ENCODE measurements at places on chromosomes 16 and 17.

- DNase-seq, result no peak
These were observed 3.5 kb upstream of the CMIP start for GRCh38 chr16:81440888-81441761.

- DNase-seq, result no peak
These were observed 17.0 kb upstream of the NUDT7 start for GRCh38 chr16:77705351-77705750.

DNA sequence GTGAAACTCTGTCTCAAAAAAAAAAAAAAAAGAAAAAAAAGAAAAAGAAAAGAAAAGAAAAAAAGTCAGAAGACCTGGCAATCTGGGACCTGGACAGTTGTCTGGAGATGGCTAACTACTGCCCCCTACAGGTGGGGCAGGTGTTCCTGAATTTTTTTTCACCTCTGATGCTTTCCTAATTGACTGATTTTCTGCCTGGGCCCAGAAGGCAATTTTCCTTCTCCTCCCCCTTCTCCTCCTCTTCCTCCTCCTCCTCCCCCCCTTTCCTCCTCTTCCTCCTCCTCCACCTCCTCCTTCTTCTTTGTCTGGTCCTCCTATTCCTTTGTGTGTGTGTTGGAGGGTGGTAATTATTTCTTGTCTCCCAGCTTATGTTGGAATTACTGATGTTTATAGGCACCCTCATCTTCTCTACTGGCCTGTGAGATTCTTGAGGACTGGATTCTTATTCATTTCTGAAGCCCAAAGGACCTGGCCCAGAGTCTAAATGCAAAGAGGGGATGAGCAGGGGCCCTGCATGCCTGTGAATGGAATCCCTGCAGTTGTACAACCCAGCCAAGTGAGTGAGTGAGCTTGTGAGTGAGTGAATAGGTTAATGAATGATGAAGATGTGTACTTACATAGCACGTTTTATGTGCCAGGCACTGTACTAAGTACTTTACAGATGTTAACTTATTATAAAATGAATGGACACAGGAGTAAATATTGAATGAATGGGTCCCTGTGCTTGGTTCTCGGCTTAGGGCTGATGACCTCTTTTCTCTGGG lies 26.9 kb downstream of the IRX5 start:
- no peak for DNase-seq

DNA sequence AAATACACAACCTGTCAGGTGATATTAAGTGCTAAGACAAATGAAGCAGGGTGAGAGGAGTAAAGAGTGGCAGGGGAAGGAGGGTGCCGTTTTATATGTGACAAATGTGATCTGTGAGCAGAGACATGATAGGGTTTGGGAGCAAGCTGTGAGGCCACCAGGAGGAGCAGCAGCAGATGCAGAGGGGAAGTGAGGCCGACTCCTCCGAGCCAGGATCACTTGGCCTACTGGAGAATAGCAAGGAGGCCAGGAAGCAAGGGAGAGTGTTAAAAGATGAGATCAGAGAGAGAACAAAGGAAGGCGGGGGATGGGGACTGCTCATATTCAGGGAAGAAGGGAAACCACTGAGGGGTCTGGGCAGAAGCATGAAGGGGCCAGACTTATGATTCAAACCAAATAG lies 129.4 kb downstream of the TANGO6 start:
- peak; percentile 47 for DNase-seq

DNA sequence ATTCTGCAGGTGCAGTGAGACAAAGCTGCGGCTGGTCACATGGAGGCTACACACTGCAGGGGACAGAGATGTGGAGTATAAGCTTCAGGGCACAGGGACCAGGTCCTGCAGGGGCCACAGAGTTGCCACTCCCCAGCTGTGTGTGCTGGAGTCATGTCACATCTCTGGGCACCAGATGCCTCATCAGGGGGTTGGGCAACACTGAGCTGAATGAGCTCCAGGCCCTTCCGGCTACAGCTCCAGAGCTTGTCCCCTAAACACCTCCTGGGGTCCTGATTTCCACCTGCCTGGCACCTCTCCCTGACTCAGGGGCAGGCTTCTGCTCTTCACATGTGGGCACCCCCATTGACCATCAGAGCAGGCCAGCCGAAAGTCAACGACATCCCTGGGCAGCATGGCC lies 32.5 kb downstream of the SPHK1 start:
- DNase-seq, result no peak

- peak; percentile 76 for DNase-seq
These were observed 176.2 kb upstream of the FAM20A start for GRCh38 chr17:68777243-68777855.

DNA sequence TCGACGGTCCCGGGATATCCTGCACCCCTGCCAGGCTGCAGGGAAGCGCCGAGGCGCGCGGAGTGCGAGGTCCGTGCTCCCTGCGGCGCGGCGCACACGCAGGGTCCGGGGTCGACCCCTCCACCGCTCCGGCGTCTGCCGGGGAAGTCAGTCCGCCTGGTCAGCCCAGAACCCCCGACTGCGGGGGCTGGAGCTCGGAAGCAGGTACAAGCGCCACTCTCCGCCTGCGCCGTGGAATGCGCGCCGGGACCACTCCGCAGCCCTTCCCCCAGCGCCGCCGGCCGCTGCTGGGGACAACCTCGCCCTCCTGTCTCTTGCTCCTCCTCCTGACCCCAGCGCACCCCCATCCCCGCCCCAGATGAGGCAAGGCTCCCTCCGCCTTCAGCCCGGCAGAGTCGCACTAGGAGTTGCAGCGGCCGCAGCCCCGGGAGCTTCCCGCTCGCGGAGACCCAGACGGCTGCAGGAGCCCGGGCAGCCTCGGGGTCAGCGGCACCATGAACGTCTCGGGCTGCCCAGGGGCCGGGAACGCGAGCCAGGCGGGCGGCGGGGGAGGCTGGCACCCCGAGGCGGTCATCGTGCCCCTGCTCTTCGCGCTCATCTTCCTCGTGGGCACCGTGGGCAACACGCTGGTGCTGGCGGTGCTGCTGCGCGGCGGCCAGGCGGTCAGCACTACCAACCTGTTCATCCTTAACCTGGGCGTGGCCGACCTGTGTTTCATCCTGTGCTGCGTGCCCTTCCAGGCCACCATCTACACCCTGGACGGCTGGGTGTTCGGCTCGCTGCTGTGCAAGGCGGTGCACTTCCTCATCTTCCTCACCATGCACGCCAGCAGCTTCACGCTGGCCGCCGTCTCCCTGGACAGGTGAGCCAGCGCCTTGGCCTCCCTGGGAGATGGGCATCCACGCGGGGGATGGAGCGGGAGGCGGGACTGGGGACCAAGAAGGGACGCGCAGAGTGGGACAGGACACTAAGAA lies at the start of gene GALR2:
Gene GALR2 (plus strand): TSS at position 392 of the 974 bp plus-strand sequence. CDS start 103 bp downstream, at position 495.
- no peak for DNase-seq

GRCh38 chr17:2888326-2888725 lies 92.1 kb downstream of the RAP1GAP2 start:
- DNase-seq, result no peak

GRCh38 chr17:64938290-64938689 lies 19.0 kb upstream of the LRRC37A3 start:
- DNase-seq, result no peak

DNA sequence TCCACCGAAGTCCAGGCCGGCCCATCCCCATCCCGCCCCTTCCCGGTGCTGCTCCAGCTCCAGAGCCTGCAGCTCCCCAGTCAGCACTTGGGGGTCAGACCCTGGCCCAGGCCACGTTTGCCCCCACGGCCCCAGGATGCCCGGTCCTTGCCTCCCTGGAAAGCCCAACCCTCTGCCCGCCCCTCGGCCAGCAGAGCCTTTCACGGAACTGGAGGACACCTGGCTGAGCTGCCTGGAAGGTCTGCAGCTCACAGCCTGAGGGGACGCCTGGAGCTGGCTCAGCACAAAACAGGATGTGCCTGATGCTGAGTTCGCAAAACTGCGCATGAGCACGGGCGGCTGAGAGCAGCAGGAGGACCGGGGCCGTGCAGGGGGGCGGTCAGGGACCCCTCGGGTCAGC lies 29.7 kb upstream of the SSTR5 start:
- no peak for DNase-seq

DNA sequence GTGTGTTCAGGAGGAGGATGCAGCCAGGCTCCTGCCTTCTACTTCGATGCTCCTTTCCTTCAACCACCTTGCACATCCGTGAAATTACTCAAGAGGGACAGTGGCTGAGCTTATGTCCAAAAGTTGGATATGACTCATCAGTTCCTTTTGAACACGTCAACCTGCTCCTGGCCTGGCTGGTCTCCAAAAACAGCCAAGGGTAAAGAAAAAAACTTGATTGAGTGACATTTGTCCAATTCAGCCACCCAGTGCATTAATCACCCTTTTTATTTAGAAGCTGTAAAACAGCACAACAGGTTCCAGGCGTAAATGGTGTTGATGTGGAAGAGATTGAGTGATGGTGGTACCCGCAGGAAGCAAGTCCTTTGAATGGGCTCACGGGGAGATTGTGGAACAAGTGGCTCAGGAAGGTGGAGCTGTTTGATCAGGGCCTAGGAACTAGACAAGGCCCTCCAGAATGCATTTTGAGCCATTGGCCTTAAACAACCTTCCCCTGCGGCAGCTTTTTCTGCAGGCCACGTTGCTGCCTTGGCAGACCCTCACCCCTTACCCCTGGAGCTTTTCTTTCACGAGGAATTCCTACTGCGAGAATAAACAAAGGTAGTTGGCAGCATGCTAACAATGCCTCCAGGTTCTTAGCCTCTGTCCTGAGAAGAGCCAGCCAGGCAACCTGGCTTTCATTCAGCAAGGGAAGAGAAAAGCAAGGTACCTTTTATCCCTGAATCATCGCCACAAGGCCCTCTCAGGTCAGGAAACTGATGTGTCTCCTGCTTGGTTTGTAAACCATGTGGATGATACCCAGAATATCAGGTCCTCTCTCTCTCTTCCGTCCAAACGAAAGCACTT lies 173.3 kb upstream of the CACNG5 start:
- no peak for DNase-seq

- DNase-seq, result no peak
These were observed at the start of gene KRTAP3-3 for GRCh38 chr17:40993839-40994238. Gene KRTAP3-3, minus strand, starts transcription at chr17:40994164. Its CDS starts 67 bp downstream, at chr17:40994097.

- no peak for DNase-seq
These were observed 174.2 kb upstream of the RBFOX1 start for GRCh38 chr16:7158481-7158880.

DNA sequence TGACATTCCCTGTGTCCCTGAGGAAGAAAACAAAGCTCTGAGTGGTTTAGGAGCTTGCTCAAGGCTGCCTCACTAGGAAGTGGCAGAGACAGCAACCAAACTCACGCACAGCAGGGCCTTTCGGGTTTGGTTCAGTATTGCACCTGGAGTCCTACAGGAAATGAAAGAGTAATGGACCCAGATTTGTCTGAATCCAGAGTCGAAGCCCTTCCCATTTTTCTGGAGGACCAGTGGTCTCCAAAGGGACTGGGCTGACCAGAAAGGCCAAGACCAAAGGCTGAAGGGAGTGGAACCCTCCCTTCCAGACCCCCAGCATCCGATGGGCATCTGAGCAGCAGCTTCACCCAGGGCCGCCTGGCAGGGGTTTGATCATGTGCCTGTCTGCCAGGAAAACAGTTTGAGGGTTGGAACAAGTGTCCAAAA lies 85.5 kb upstream of the RPL38 start:
- no peak for DNase-seq

GRCh38 chr17:60390186-60390585 lies 1.7 kb downstream of the USP32 start:
- DNase-seq, result no peak

DNA sequence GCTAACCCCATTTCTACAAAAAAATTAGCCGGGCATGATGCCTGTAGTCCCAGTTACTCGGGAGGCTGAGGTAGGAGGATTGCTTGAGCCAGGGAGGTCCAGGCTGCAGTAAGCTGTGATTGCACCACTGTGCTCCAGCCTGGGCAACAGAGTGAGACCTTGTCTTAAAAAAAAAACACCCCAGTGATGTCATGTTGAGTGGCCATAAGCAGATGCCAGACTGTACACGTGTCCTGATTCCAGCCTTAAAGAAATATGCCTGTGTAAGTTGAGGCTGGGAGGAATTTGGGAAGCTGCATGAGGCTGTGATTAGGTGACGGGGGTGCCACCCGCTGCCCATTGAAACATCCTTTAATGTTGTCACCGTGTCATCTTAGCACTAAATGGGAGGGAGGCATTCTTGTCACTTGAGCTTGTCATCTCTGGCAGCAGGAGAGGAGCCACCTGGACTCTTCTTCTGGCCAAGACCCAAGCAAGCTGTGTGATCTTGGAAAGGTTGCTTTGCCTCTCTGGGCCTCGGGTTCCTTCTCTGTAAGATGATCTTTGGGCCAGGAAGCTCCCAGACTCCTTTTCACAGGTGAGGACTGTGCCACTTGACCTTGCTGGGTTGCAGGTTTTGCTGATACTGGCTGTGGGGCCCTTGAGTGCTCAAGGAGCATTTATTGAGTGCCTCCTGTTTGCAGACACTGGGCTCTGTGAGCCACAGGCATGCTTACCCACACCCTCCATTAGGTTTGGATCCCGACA lies 98.3 kb upstream of the CIBAR2 start:
- no peak for DNase-seq

DNA sequence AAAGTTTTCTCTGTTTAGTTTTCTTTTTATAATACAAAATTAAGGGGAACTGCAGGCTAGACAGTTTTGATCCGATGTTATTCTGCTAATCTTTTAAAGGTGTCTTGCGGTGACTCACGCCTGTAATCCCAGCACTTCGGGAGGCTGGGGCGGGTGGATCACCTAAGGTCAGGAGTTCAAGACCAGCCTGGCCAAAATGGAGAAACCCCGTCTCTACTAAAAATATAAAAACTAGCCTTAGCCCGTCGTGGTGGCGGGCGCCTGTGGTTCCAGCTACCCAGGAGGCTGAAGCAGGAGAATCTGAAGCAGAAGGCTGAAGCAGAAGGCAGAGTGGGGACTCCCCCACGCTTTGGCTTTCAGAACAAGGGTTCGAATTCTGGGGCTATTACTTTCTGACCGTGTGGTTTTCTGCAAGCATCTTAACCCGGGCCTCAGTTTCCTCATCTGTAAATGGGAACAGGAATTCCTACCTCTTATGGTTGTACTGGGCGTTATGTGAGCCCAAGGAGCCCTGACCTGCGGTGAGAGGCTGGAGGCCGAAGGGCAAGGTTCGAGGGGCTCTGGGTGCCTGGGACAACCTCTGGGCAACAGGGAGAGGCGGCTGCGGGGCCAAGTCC lies 1.2 kb upstream of the KATNB1 start:
- no peak for DNase-seq

DNA sequence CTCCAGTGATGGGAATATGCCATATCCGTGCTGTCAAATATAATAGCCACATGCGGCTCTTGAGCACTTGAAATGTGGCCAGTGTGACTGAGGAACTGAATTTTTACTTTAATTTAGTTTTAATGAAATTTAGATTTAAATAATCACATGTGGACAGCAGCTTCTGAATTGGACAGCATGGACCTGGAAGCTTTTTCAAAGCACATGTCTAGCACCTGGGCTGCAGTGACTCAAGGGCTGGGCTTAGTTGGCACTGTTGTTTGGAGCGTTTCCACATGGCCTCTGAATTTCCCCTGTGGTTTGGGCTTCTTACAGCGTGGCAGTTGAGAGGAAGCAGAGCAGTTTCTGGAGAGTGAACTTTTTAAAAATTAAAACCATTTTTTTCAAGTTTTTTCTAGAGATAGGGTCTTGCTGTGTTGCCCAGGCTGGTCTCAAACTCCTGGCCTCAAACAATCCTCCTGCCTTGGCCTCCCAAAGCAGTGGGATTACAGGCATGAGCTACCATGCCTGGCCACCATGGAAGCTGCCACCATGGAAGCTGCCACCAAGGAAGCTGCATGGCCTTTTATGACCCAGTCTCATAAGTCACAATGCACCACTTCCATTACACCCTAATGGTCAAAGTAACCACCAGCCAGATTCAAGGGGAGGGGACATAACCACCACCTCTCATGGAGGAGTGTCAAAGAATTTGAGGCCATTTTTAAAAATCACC lies 6.7 kb upstream of the TOB1 start:
- no peak for DNase-seq
